ENCODE measurements at places on chromosomes 3 and 15. TPM values are rescaled to one million over a fixed set of nuclear protein-coding genes. Genes with fewer than 3 reads are reported as not detected.

- H3K4me1 ChIP-seq, result peaks cover 21% of the 10 kb centered on the region
- H3K4me3 ChIP-seq, result no peak overlapping the region
- no peaks in the 10 kb centered on the region for H3K27me3 ChIP-seq
- no peak overlapping the region for H3K27ac ChIP-seq
- no peak for DNase-seq
Observed at GRCh38 chr3:15284121-15284889, 48.1 kb downstream of the SH3BP5 start.

DNA sequence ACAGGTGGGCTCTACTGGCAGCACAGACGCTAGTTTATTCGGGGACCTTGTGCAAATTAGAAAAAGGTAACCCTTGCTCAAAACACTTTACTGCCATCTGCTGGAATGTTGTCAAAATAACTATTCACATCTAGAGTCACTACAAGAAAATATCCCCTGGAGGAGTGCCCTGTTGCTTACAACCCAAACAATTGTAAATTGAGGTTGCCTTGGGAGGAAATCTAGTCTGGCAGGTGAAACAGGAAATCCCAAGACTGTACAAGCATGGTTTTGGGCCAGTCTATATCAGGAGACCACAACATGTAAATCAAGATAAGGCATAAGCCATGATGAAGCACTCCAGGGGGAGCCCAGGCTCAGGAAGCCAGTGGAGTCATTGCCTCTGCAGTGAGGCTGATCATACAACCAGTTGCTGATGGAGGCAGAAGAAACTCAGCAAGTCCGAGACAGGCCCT is 136.8 kb upstream of the ACP3 start:
- no peaks in the 10 kb centered on the region for H3K27me3 ChIP-seq
- H3K4me1 ChIP-seq, result no peaks in the 10 kb centered on the region
- no peaks in the 10 kb centered on the region for H3K36me3 ChIP-seq
- no peak overlapping the region for H3K4me3 ChIP-seq

DNA sequence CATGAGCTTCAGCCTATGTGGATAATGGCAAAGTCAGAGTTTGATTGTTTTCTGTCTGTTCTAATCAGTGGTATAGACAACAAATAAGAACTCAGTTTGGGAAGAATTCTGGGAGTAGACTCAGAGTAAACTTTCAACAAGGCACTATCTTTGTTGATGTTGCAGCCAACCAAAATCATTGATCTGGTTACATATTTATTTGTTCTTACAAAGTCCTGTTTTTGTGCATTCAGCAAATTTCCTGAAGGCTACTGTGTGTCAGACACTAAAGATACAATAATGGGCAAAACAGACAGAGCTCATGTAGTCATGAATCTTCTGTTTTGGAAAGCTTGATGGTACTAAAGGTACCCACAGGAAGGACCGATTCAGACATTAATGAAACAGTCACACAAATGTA is 55.0 kb downstream of the GRM7 start:
- no peaks in the 10 kb centered on the region for H3K36me3 ChIP-seq
- H3K27ac ChIP-seq, result no peak overlapping the region
- no peak for DNase-seq

DNA sequence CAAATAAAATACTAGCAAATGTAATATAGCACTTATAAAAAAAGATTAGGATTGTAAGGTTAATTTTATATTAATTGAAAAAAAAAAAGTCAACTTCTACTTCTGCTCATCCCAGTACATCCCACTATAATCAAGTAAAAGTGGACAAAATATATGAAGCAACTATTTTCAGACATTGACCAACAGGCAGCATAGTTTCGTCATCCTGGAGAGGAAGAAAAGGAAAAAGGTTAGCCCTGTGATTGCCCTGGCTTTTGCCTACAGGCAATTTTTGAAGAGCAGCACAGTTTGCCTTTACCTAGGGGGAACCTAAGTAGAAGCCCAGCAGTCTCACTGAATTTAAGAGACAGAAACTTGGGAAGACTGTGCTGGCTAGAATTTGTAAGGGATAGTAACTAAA is 52.2 kb upstream of the ACTC1 start:
- H3K4me1 ChIP-seq, result no peaks in the 10 kb centered on the region
- DNase-seq, result no peak
- no peak overlapping the region for H3K4me3 ChIP-seq
- no peaks in the 10 kb centered on the region for H3K27me3 ChIP-seq
- H3K36me3 ChIP-seq, result no peaks in the 10 kb centered on the region
- no peak overlapping the region for H3K27ac ChIP-seq

GRCh38 chr3:45319996-45320305 is 68.4 kb upstream of the LARS2 start:
- H3K36me3 ChIP-seq, result no peaks in the 10 kb centered on the region
- H3K27ac ChIP-seq, result no peak overlapping the region
- H3K4me1 ChIP-seq, result no peaks in the 10 kb centered on the region
- DNase-seq, result no peak

GRCh38 chr15:57697588-57697987 is 8.9 kb upstream of the POLR2M start:
- no peak overlapping the region for H3K27ac ChIP-seq
- no peak for DNase-seq
- peaks cover 2% of the 10 kb centered on the region for H3K4me1 ChIP-seq

- H3K36me3 ChIP-seq, result no peaks in the 10 kb centered on the region
- H3K4me3 ChIP-seq, result no peak overlapping the region
- no peak for DNase-seq
Observed at GRCh38 chr3:47436180-47436579, 39.6 kb downstream of the SCAP start.

DNA sequence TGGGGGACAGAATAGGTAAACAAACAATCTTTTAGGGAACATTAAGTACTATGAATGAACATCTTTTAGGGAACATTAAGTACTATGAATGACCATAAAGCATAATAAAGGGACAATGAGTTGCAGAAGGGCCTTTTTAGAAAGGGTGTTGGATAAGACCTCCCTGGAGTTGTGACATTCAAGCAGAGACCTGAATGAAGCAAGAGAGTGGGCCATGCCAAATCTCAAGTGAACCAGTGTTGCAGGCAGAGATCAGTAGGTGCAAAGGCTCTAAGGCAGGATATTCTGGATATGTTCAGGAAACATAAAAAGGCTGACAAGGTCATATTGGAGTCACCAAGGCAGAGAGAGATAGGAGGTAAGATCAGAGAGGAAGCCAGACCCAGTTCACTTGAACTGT is 29.4 kb upstream of the ZBTB38 start:
- no peaks in the 10 kb centered on the region for H3K4me1 ChIP-seq
- DNase-seq, result no peak
- no peak overlapping the region for H3K4me3 ChIP-seq
- H3K27ac ChIP-seq, result no peak overlapping the region
- H3K27me3 ChIP-seq, result no peaks in the 10 kb centered on the region

DNA sequence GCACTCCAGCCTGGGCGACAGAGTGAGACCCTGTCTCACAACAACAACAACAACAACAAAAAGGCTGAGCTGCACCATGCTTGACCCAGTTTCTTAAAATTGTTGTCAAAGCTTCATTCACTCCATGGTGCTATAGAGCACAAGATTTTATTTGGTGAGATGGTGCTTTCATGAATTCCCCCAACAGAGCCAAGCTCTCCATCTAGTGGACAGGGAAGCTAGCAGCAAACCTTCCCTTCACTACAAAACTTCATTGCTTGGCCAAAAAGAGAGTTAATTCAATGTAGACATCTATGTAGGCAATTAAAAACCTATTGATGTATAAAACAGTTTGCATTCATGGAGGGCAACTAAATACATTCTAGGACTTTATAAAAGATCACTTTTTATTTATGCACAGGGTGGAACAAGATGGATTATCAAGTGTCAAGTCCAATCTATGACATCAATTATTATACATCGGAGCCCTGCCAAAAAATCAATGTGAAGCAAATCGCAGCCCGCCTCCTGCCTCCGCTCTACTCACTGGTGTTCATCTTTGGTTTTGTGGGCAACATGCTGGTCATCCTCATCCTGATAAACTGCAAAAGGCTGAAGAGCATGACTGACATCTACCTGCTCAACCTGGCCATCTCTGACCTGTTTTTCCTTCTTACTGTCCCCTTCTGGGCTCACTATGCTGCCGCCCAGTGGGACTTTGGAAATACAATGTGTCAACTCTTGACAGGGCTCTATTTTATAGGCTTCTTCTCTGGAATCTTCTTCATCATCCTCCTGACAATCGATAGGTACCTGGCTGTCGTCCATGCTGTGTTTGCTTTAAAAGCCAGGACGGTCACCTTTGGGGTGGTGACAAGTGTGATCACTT is 2.0 kb downstream of the CCR5 start:
- H3K27ac ChIP-seq, result no peak overlapping the region
- no peak for DNase-seq
- H3K4me1 ChIP-seq, result no peaks in the 10 kb centered on the region
- no peaks in the 10 kb centered on the region for H3K27me3 ChIP-seq
- no peaks in the 10 kb centered on the region for H3K36me3 ChIP-seq

The KIF23 gene
- total RNA-seq, result 0.60 TPM

The FGD5 gene
- 22.6 TPM for total RNA-seq

The ANKRD34C gene
- not detected for total RNA-seq

The CHRNA7 gene
- 1.8 TPM for total RNA-seq

The CFAP20DC gene
- 0.35 TPM for total RNA-seq

All from ovary (tissue), 10 donors.